ENCODE measurements at places on chromosomes 1 and 21.
A peak's percentile ranks its signal among the peaks of the same experiment; 100 is the strongest.

- no peak for DNase-seq
These were observed 56.5 kb downstream of the IRF2BP2 start for GRCh38 chr1:234553240-234554188.

GRCh38 chr1:35569936-35570335 is 3.2 kb upstream of the TFAP2E start:
- DNase-seq, result no peak

GRCh38 chr1:64893921-64894320 is 72.4 kb downstream of the JAK1 start:
- no peak for DNase-seq

- no peak for DNase-seq
These were observed 10.7 kb upstream of the ERO1B start for GRCh38 chr1:236292425-236292824.

DNA sequence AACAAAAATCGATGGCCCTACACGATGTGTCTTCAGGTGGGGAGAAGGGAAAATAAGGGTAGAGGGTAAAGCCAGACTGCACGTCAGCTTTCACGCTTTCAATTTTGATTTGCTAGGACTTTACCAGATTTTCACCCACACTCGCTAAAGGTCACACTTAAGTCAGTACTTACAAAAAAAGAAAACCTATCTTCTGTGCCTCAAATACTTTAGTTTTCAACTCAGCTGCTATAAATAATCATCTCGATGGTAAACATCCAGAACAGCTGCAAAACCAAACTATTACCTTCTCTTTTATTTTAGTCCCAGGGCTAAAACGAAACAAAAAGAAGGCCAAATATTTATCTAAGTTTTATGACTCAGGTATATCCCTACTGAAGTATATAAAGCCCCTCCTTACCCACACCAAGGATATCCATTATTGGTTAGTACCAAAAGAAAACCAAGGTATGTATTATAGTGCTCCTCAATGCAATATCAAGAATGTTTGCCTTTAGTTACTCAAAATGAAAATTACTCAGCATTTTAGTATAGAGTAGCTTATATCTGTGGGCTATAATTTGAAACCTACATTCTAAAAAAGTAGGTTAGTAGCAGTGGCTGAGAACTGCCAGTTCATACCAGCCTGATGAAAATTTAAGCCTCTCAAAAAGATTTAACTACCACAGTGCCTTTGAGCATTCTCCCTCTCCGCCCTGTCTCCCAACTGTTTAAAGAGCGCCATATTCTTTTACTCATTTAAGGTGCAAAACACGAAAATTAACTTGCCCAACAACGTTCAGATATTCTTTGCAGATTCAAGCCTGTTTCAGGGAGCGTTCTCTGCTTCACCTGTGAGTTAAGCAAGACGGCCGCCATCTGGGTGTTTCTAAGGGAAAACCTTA is 1.5 kb downstream of the CSDE1 start:
- no peak for DNase-seq

GRCh38 chr21:44291936-44292811 is 6.5 kb downstream of the AIRE start:
- DNase-seq, result no peak

DNA sequence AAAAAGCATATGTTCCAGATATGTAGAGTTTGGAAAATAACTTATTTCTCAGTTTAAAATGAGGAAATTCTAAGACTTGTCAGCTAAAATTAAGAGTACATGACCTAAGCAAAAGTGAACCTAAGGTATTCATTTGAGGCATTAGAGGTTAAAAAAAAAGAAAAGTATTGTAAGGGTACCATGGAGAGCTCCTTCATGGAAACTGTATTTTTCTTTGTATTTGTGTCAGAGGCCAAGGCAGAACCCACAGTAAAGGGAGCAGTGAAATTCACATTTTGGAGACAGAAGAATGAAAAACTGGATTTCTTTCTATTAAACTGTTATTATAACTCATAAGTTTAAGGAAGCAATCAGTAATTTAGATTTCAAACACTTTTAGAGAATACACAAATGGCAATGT is 1494.8 kb downstream of the KCNT2 start:
- DNase-seq, result no peak

- DNase-seq, result no peak
These were observed 1.0 kb downstream of the ST6GALNAC5 start for GRCh38 chr1:76868154-76868882.

GRCh38 chr1:179143322-179143721 is 61.5 kb downstream of the TOR3A start:
- DNase-seq, result no peak

- DNase-seq, result no peak
These were observed 319.8 kb downstream of the HMCN1 start for GRCh38 chr1:186054003-186054402.

DNA sequence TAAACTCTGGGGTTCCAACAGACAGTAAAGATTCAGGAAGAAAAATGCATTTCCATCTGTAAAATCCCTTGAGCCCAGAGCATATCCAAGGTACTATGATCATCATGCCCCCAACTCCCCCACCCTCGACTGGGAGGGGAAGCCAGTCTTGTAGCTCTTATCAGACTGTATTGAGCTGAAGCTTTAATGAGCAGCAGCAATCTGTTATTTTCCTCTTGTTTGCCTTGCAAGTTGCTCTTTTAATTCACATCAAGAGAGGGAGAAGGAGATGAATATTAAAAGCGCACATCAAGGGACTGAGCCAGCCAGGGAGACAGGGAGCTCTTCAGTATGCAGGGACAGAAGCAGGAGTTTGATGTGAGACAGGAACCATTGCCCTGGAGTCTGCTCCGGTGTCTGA is 52.5 kb upstream of the KCNA3 start:
- no peak for DNase-seq

- DNase-seq, result no peak
These were observed 26.9 kb downstream of the DISP3 start for GRCh38 chr1:11505591-11506538.

GRCh38 chr1:1427106-1427819 is 6.2 kb upstream of the ANKRD65 start:
- no peak for DNase-seq

DNA sequence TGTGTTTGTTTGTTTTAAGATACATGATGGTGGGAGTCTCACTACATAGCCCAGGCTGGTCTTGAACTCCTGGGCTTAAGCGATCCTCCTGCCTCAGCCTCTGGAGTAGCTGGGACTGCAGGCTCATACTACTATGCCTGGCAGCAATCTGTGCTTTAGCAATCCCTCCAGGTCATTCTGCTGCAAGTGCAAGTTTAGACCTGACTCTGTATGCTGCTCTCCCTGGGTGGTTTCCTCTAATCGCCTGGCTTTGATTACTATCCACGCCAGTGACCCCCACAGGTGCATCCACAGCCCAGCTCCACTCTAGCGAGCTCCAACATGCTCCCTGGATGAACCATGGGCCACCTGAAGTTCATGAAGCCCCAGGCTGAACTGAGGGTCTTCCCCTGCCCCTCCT is 15.5 kb upstream of the PABPC4 start:
- DNase-seq, result no peak

- no peak for DNase-seq
These were observed 21.7 kb upstream of the ZNF362 start for GRCh38 chr1:33234588-33234990.

DNA sequence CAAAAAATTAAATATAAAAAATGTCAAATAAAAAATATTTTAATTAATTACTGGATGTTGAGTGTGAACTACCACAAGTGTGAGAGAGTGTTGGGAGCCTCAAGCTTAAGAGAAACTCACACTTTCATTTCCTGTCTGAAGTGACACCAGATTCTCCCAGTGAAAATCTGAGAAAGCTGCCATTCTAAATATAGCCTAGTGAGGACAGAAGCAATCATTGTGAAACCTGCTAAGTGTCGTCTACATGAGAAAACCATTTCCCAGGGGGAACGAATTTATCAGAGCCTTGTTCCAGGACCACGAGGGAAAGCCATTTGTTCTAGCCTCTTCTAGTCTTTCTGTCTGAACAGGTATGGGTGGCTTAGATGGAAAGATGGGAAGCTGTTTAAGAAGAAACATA is 329.3 kb upstream of the PRMT6 start:
- DNase-seq, result no peak

DNA sequence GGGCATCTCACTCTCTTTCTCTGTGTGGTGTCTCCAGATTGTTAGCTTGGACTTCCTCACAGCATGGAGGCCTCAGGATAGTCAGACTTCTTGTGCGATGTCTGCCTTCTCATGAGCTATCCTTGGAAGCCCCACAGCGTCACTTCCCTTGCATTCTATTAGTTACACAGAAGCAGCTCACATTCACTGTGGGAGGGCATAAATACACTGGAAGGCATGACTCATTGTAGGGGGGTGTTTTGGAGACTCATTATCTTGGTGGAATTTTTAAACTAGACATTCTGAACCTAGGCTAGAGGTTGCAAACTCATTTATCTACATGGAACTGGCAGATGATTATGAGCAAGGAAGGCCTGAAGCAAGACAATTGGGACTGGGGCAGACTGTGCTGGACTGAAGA is 21.4 kb upstream of the FASLG start:
- no peak for DNase-seq

DNA sequence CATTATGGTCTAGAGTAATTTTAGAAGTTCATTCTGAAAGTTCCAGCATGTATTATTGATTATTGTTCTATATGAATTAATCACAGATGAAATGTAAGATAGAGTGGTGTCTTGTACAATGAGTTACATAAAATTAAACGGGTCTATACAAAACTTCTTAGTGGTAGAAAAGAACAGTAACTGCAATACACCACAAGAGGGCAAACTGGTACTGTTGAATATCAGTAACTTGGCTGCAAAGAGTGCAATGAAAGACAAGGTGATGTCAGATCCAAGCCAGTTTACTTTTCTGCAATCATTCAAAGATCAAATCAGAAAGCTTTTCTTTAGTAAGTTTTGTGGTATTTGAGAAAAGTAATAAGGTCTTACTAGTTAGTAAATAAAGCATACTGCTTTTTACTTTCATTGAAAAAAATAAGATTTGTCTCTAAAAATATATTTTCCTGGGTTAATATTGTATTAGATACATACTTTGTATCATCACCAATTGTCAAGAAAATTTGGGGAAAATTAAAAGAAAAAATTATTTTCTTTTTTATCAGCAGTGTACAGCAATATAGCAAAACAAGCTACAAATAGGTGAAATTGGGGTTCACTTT is 66.4 kb upstream of the BTG3 start:
- DNase-seq, result peak; percentile 42

GRCh38 chr1:70397013-70397412 is 14.1 kb upstream of the CTH start:
- DNase-seq, result no peak

DNA sequence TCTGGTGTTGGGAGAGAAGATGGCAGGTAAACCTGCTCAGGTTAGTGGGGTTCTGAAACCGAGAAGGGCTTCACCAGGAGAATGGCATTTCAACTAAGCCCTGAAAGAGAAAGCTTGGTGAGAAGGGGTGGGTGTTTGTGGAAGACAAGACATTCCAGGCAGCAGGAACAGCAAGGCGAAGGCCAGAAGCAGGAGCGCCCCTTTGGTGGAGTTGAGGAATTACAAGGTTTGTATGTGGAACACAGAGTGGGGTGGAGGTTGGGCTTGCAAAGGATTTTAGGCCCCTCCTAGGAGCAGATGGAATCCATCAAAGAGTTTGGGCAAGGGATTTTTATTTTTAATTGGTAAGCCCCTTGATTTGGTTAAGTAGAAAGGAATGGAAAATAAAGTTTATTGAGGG is 24.8 kb upstream of the ELOA start:
- DNase-seq, result no peak

GRCh38 chr1:119735217-119735616 is 23.5 kb downstream of the PHGDH start:
- no peak for DNase-seq

DNA sequence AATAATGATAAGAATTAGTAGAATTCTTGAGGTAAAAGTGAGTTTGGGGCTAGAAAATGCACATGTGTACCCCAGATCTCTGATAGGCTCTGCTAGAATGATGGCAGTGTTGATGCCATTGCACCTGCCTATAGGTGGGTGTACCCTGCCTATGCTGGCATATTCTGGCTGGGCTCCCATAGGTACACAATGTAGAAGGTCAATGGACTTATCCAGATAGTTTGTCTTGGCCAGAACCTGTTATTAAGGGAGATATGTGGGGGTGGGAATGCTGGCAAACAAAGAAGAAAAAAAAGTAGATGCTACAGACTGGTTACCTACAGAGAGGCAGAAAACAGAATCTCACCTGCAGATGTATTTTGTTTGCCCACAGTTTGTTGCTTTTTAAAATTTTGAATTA is 14.1 kb upstream of the KLHDC8A start:
- no peak for DNase-seq

GRCh38 chr1:221907166-221907932 is 165.5 kb upstream of the DUSP10 start:
- no peak for DNase-seq

- DNase-seq, result no peak
These were observed 68.3 kb upstream of the GJB5 start for GRCh38 chr1:34686531-34686930.

- DNase-seq, result no peak
These were observed 20.1 kb downstream of the RGS8 start for GRCh38 chr1:182664296-182664695.

- DNase-seq, result no peak
These were observed 540 bp downstream of the BCAN start for GRCh38 chr1:156642265-156643048.

DNA sequence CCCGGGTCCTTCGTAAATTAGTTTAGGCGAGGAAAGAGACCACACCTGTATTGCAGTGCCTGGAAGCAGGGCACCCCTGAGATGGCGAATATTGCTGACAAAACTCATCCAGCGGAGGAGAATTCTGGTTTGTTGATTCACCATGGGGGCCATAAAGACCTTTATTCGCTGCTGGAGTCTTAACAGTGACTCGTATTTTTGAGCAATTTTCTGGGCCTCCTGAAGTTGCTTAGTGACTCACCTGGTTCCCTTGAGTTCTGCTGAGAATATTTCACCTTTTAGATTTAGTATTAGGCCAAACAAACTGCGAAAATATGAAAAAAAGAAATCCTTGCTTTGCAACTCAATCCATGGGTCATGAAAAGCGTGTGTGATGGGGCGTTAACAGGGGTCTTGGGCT is 20.6 kb upstream of the H6PD start:
- DNase-seq, result no peak

GRCh38 chr1:89757532-89757931 is 63.3 kb upstream of the LRRC8D start:
- peak; percentile 97 for DNase-seq

- DNase-seq, result no peak
These were observed 57.0 kb downstream of the DISP3 start for GRCh38 chr1:11535761-11536572.

DNA sequence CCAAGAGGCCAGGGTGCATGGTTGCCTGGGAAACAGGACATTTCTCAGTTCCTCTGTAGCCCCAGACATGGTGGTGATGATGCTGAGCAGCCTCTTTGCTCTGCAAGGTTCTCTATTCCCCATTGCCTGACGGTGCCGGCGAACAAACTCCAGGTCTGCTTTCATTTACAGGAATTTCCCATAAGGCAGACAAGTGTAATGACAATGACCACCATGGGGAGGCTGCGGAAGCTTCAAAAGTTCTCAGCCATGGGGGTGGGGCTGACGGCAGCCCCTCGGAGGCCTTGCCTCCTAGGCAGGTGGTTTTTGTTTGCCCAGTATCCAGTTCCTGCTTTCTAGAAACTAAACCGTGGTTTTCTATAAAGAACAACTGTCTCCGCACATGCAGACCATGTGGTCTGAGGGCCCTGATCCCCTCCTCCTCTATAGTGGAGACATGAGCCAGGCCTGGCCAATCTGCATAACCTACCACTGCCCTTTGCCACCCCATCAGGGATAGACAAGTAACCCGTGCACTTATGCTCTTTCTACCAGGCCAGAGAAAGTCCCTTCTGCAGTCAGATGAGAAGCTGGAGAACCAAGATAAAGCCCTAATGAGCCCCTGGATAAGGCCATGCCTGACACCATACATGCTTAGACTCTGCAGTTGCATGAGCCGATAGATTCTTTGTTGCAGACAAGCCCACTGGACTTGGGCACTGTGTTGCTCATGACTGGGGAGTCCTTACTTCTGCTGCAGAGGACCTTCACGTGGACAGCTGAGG is 54.1 kb downstream of the LDLRAD2 start:
- no peak for DNase-seq
